ENCODE measurements at places on chromosomes 2 and 18. TPM values are rescaled to one million over a fixed set of nuclear protein-coding genes. Genes with fewer than 3 reads are reported as not detected.

Gene CD302
- total RNA-seq: 6.1 TPM

Gene MEIS1
- 209 TPM for total RNA-seq

Gene KCNS3
- 5.3 TPM for total RNA-seq

Gene IL37
- total RNA-seq: not detected

Gene TMEM200C
- total RNA-seq: 1.7 TPM

Gene TRPM8
- not detected for total RNA-seq

Gene MOCOS
- total RNA-seq: 1.9 TPM

Gene WNT10A
- total RNA-seq: not detected

Gene ZEB2
- 50.9 TPM for total RNA-seq

Gene AFTPH
- 21.9 TPM for total RNA-seq

Gene SLC20A1
- total RNA-seq: 123 TPM

Gene NDUFAF7
- 12.8 TPM for total RNA-seq

Gene OR6B2
- not detected for total RNA-seq

Gene GPBAR1
- not detected for total RNA-seq

Gene CNGA3
- total RNA-seq: not detected

Gene GPR45
- not detected for total RNA-seq

Gene ITPRIPL1
- 1.4 TPM for total RNA-seq

Gene CCL20
- total RNA-seq: not detected

Gene SERPINB4
- not detected for total RNA-seq

Gene SPDYA
- not detected for total RNA-seq

Gene ATP5MC3
- 167 TPM for total RNA-seq

Gene MARCHF4
- total RNA-seq: 3.1 TPM

Gene CFAP221
- total RNA-seq: not detected

Gene POTEE
- total RNA-seq: not detected

Gene SMIM21
- not detected for total RNA-seq

Gene SLC19A3
- not detected for total RNA-seq

Gene SERPINB2
- total RNA-seq: 34.4 TPM

Gene PAX3
- total RNA-seq: not detected

Gene CPS1
- total RNA-seq: 20.1 TPM

Gene ALPI
- total RNA-seq: not detected

Gene TIGD1
- 2.8 TPM for total RNA-seq

Gene GALR1
- not detected for total RNA-seq

Gene MAP2
- total RNA-seq: 0.28 TPM

Gene PRKAG3
- total RNA-seq: not detected

Gene ABHD1
- not detected for total RNA-seq

Gene IL18RAP
- total RNA-seq: not detected

Gene MC4R
- 0.28 TPM for total RNA-seq

Gene MLPH
- total RNA-seq: 13.9 TPM

Gene KYNU
- 2.9 TPM for total RNA-seq

Gene CFC1
- not detected for total RNA-seq

Gene FN1
- total RNA-seq: 7,693 TPM

Gene TEKT4
- total RNA-seq: not detected

Gene RAX
- total RNA-seq: not detected

Gene SLC4A1AP
- total RNA-seq: 11.7 TPM

Gene GALNT1
- total RNA-seq: 43.9 TPM

Gene TMEM178A
- total RNA-seq: 0.18 TPM
